ENCODE measurements at places on chromosomes 7 and 10.

DNA sequence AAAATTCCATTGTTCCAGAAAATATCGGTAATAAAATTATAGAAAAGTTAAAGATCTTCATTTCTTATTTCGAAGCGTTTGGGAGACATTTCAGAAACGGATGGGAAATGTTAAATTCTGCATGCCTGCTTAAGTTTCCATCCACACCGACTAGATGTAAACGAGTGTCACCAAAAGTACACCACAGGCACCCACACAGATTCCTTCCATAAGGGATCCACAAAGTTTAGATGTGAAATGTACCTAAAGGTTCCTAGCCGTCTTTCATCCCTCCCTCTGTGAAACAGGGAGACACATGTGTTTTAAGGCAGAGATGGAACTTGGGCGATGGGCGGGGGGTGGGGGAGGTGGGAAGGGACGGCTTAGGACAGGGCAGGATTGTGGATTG is 621 bp upstream of the CAV1 start:
- H3K4me3 ChIP-seq = peak overlapping the region; percentile 95
- H3K27ac ChIP-seq = peak overlapping the region; percentile 97
- DNase-seq = no peak
- peaks cover 40% of the 10 kb centered on the region for H3K4me1 ChIP-seq
- no peaks in the 10 kb centered on the region for H3K27me3 ChIP-seq
- H3K36me3 ChIP-seq = no peaks in the 10 kb centered on the region

- H3K27ac ChIP-seq = no peak overlapping the region
- H3K27me3 ChIP-seq = no peaks in the 10 kb centered on the region
- no peaks in the 10 kb centered on the region for H3K36me3 ChIP-seq
These were observed 58.3 kb downstream of the SEMA3C start for GRCh38 chr7:80860554-80860953.

DNA sequence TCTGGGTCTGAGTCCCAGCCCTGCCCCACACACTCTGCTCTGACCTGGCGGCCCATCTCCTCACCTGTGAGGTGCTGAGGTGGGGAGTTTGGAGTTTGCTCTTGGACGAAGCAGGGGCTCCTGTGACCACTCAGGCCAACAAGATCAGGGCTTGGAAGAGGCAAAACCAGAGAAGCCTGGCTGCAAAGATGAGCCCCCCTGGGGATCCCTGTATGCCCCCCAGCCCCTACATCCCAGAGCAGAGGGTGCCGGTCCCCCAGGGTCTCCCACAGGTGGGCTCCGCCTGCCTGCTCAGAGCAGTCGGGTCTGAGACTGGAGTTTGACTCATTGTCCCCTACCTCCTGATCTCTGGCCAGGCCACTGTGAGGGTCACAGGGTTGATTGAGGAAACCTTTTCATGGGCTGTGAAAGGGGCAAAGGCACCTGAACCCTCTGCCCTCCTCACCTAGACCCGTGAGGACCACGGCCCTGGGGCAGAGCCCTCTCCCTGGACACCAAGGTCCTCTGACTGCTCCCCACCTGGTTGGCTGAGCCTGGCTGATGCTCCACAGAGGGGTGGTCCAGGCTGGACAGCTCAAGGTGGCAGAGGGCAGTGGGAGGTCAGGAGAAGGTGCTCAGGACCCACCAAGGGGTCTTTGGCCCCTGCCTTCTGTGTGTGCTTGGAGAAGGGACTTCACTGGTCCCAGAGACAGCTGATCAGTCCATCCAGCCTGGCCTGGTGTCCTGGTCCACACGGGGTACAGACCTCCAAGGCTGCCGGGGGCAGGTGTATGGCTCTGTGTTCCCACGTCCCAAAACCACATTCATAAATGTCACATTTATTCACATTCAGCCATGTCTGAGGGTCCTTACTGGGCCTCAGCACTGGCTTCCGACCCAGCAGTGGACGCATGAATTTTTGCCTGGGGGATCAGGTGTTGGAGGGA is 9.1 kb upstream of the SCART1 start:
- no peaks in the 10 kb centered on the region for H3K27me3 ChIP-seq
- no peak overlapping the region for H3K4me3 ChIP-seq
- DNase-seq = no peak
- no peaks in the 10 kb centered on the region for H3K4me1 ChIP-seq
- H3K36me3 ChIP-seq = no peaks in the 10 kb centered on the region

DNA sequence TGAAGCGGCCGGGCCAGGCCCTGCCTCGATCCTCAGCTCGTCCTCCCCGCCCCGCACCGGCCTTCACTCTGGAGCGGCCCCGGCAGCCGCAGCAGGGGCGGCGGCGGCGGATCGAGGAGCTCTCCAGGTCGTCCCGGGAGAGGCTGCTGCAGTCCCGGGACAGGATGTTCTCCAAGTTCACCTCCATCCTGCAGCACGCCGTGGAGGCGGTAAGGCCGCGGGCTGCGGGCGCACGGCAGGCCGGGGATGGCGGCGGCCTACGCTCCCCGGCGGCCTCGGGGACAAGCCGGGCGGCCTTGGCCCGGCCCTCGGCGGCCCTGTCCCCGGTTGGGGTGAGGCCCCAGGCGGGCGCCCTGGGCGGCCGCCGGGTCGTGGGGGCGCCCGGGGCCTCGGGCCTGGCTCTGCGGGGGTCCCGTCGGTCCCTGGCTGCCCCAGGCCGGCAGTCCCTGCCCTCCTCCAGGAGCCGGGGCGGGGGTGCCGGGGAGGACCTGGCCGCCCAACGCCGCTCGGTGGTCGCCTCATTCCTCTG is 399 bp downstream of the FHIP2A start:
- peak overlapping the region; percentile 82 for H3K27ac ChIP-seq
- H3K4me3 ChIP-seq = peak overlapping the region; percentile 86
- peak; percentile 20 for DNase-seq
- no peaks in the 10 kb centered on the region for H3K27me3 ChIP-seq
- no peaks in the 10 kb centered on the region for H3K36me3 ChIP-seq
- peaks cover 36% of the 10 kb centered on the region for H3K4me1 ChIP-seq

GRCh38 chr10:71074176-71074755 is 138.1 kb upstream of the UNC5B start:
- H3K27ac ChIP-seq = no peak overlapping the region
- H3K4me3 ChIP-seq = no peak overlapping the region
- no peaks in the 10 kb centered on the region for H3K27me3 ChIP-seq

DNA sequence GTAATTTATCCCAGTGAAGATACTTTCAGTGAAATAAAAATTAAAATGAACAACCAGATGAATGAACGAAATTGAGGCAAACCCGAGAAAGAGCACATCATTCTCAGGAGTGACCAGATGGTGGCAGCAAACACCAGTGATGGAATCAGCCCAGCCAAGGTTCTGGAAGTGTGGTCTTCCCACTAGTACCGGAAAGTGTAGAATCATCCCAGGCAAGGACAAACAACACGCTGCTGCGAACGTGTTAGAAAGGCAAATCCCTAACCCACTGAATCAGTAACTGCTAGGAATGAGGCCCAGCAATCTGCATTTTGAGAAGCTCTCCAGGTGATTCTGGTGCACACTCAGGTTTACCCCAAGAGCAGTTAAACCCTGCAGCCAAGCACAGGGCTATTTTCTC is 15.5 kb upstream of the SLC18A3 start:
- peak; percentile 38 for DNase-seq
- H3K27me3 ChIP-seq = no peaks in the 10 kb centered on the region
- no peak overlapping the region for H3K4me3 ChIP-seq
- H3K27ac ChIP-seq = no peak overlapping the region
- no peaks in the 10 kb centered on the region for H3K36me3 ChIP-seq

GRCh38 chr7:148058092-148058491 is 532.5 kb upstream of the C7orf33 start:
- no peaks in the 10 kb centered on the region for H3K4me1 ChIP-seq
- no peak overlapping the region for H3K4me3 ChIP-seq
- H3K27me3 ChIP-seq = no peaks in the 10 kb centered on the region
- no peaks in the 10 kb centered on the region for H3K36me3 ChIP-seq
- H3K27ac ChIP-seq = no peak overlapping the region

DNA sequence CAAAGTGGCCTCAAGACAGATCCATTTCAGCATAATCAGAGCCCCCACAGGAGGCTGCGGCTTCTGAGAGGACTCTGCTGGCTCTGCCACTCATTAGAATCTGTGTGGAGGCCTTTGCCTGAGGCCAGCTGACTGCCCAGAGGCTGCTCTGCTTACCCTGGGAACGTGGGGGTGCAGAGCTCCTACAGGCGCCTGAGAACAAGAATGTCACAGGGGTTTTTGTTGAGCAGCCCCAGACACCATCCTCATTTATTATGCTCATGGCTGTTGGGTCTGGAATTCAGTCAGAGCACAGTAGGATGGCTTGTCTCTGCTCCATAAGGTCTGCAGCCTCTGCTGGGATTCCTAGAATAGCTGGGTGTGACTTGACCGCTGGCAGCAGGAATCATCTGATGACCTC is 101.8 kb upstream of the GDF10 start:
- H3K36me3 ChIP-seq = no peaks in the 10 kb centered on the region
- no peaks in the 10 kb centered on the region for H3K4me1 ChIP-seq
- no peak overlapping the region for H3K4me3 ChIP-seq
- no peak overlapping the region for H3K27ac ChIP-seq
- no peak for DNase-seq

- no peaks in the 10 kb centered on the region for H3K4me1 ChIP-seq
- H3K36me3 ChIP-seq = no peaks in the 10 kb centered on the region
- H3K27me3 ChIP-seq = no peaks in the 10 kb centered on the region
These were observed 46.8 kb downstream of the IPMK start for GRCh38 chr10:58220769-58221451.

DNA sequence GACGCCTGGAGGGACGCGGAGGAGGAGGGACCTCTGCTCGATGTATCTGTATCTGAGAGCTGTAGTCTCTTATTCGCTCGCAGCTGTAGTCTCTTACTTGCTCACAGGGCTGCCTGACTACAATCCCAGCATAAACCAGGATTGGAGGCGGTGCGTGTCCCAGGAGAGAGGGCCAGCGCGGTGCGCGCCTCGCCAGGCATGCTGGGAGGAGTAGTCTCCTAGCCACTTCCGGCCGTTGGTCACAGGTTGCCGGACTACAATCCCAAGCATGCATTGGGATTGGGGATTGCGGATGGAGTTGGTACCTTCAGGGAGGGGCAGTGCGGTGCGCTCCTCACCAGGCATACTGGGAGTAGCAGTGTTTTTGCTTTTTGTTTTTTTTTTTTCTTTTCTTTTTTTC is 421.7 kb upstream of the NUPR2 start:
- H3K27me3 ChIP-seq = no peaks in the 10 kb centered on the region
- peak; percentile 26 for DNase-seq
- H3K36me3 ChIP-seq = no peaks in the 10 kb centered on the region
- H3K4me3 ChIP-seq = no peak overlapping the region

DNA sequence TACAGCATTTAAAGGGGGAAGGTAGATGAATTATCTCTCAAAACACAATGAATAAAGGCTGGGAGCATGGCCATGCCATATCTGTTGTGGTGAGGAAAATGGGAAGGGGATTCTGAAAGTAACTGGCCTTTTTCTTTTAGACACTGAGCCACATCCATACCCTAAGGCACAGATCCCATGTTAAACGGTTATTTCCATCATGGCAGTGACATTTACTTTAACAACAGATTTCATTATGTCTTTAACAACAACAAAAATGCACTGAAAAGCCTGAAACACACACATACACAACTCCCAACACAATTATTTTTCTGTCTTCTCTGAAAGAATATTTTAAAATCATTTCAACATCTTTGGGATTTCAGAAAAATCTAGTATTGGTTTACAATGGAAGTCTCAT is 176.1 kb upstream of the FZD1 start:
- H3K36me3 ChIP-seq = no peaks in the 10 kb centered on the region
- H3K27me3 ChIP-seq = no peaks in the 10 kb centered on the region
- DNase-seq = no peak
- H3K4me1 ChIP-seq = peaks cover 12% of the 10 kb centered on the region
- no peak overlapping the region for H3K4me3 ChIP-seq

- no peaks in the 10 kb centered on the region for H3K4me1 ChIP-seq
- H3K27me3 ChIP-seq = no peaks in the 10 kb centered on the region
- H3K36me3 ChIP-seq = no peaks in the 10 kb centered on the region
- no peak for DNase-seq
- no peak overlapping the region for H3K27ac ChIP-seq
- no peak overlapping the region for H3K4me3 ChIP-seq
These were observed 429.9 kb downstream of the SORCS3 start for GRCh38 chr10:105070952-105071351.

DNA sequence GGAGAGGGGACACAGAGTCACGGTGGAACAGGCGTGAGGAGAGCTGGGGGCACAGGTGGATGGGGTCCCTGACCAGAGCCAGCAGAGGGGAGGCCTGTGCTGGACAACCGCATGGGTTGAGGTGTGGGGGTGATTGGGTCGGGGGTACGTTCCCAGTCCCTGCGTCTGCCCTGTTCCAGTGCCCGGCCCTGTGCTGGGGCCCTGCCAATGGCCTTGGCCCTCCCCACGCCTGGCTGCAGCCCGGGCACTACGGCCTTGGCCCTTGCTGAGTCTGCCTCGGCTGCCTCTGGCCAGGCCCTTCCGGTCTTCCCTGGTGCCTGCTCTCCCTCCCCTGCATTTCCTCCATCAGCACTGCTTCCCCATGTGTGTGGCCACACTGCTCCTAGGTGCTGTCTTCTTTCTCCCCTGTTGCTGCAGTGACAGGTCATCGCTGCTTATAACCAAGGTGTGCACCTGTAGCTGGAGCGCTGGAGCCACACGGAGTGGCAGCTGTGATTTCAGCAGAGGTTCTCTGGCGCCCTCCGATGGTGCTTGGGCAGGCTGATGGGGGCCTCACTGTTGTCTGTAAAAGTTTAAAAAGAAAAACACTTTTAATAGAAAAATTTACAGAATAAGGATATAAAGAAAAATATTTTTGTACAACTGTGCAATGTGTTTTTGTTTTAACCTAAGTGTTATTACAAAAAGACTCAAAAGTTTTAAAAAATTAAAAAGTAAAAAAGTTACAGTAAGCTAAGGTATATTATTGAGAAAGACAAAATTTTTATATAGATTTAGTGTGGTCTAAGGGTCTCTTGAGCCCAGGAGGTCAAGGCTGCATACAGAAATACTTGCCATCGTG is 45.2 kb upstream of the BHLHA15 start:
- H3K4me3 ChIP-seq = no peak overlapping the region
- H3K4me1 ChIP-seq = no peaks in the 10 kb centered on the region
- H3K36me3 ChIP-seq = no peaks in the 10 kb centered on the region
- DNase-seq = peak; percentile 63
- no peak overlapping the region for H3K27ac ChIP-seq

DNA sequence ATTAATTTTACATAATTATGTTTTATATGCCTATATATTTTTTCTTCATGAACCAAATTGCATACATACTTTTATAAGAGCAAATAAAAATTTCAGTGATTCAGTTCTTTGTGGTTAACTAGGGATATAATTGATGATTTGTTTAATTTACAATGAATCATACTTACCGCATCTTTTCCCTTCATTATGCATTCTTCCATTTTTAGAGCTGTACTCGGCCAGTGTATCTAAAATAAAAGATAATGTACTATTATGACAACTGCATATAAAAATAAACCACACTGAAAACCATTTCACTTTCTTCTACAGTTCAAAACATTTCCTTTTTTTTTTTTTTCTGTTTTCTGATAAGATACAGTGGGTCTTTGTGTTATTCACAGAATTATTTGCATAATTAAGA is 179.9 kb downstream of the SEMA3E start:
- no peaks in the 10 kb centered on the region for H3K4me1 ChIP-seq
- no peak overlapping the region for H3K27ac ChIP-seq
- H3K27me3 ChIP-seq = no peaks in the 10 kb centered on the region
